Vagina (tissue), 2 donors: ENCODE measurements at places on chromosomes 6 and 20. TPM values are rescaled to one million over a fixed set of nuclear protein-coding genes. Genes with fewer than 3 reads are reported as not detected.

GRCh38 chr20:58720890-58721289, 28.3 kb downstream of the NPEPL1 start:
- no peak for DNase-seq

DNA sequence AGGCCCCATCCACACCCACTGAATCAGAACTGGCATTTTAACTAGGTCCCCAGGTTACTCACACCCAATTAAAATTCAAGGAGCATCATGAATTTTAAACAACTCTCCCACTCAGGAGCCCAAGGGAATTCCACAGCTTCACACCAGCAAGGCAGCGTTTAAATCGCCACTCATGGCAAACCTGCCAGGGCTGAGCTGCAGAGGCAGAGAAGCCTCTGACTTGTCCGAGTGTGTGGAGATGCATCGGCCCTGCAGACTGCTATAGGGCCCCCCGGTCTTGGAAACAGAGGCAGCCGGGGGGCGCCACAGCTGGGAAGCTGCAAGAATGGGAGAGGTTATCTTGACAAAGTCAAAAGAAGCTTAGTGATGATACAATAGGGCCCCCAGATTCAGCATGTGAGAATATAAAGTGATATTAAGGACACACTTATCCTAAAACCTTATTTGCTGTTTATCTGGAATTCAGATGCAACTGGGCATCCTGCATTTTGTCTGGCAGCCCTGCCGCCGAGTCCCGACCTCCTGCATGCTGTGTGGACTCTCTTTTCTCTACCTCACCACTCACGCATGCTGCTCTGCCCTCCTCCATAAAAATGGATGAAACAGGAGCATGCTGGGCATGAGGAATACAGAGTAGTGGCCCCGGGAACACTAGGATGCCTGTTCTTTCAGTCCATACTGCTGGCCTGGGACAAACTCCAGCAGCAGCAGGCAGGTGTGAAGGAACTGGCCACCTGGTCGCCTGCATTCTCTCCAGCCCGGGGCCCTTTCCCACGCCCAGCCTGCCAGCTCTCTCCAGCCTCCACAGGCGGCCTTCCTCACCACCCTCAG, 126.1 kb downstream of the PXDC1 start:
- peak; percentile 91 for DNase-seq

DNA sequence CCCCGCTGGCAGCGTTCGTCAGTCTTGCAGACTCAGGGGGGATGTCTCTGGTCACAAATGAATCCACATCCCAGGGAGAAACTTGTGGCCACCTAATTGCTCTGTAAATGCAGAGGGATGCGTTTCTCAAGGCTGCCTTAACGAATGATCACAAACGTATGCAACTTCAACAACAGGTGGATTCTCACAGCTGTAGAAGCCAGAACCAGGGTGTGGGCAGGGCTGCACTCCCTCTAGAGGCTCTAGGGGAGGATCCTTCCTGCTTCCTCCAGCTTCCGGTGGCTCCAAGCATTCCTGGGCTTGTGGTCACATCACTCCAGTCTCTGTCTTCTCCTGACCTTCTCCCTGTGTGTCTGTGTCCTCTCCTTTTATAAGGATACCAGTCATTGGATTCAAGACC, 3.3 kb upstream of the TAF4 start:
- no peak for DNase-seq

DNA sequence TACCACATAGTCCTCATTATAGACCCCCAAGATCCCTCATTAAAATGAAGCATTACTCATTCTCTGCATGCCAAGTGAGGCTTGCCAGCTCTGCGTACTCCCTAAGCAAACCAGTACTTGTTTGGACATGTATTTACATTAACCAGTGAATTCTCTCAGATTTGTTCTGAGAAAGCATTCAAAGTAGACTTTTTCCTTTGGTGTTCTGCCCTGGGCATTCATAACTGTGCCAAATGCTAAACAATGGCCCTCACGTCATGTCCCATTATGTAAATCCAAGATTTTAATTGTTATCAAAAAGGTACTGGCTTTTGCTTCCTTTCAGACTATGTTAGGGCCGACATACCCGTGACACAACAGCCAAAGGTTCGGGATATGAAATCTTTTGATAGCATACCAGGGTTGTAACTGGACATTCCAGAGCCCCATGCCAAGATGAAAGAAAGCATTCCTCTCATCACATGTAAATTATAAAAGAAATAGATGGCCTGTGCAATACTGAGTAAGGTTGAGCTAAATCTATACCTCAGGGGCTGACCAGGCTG, 164.2 kb downstream of the ADAT2 start:
- DNase-seq, result no peak

DNA sequence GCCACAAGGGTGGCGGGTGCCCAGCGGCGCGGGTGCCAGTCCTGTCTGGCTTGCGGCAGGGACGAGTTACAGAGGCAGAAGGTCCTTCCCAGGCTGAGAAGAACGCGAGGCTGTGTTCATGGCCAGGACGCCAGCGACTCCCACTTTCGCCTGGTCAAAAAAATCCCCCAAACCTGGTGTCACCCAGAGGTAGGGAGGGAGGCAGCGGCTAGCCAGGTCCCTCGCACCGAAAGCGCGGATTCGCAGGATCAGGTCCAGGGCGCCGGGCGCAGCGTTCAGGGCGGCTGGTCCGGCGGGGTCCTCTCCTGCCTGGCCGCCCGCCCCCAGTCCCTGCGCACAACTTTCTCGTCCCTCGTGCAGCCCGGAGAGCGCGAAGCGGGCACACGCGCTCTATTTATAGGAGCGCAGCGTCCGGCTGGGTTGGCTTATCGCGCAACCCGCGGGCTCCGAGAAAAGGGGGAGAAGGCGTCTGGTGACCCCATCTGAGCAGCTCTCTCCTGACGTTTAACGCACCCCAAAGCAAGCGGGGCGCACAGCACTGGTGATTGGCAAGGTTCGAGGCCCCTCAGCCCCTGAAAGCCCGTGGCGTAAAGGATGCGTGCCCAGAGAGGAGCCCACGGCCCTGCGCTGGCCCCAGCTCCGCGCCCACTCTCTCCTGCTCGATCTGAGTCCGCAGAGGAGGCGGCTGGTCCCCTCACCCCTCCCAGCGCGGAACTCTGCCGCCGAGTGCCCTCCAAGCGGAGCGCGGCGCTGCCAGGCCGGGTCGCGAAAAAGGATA, 519 bp downstream of the CBLN4 start:
- DNase-seq, result no peak

GRCh38 chr6:35794536-35795452, 2.3 kb downstream of the CLPS start:
- no peak for DNase-seq

- no peak for DNase-seq
Measured at GRCh38 chr6:135192256-135193174, 11.4 kb downstream of the MYB start.

GRCh38 chr20:10469599-10469998, 34.5 kb downstream of the SLX4IP start:
- DNase-seq, result no peak

- no peak for DNase-seq
Measured at GRCh38 chr6:95420792-95421191, 156.5 kb upstream of the MANEA start.

- DNase-seq, result no peak
Measured at GRCh38 chr6:17919496-17919895, 67.9 kb downstream of the KIF13A start.

GRCh38 chr20:38283236-38283635, 20.7 kb upstream of the BPI start:
- no peak for DNase-seq

DNA sequence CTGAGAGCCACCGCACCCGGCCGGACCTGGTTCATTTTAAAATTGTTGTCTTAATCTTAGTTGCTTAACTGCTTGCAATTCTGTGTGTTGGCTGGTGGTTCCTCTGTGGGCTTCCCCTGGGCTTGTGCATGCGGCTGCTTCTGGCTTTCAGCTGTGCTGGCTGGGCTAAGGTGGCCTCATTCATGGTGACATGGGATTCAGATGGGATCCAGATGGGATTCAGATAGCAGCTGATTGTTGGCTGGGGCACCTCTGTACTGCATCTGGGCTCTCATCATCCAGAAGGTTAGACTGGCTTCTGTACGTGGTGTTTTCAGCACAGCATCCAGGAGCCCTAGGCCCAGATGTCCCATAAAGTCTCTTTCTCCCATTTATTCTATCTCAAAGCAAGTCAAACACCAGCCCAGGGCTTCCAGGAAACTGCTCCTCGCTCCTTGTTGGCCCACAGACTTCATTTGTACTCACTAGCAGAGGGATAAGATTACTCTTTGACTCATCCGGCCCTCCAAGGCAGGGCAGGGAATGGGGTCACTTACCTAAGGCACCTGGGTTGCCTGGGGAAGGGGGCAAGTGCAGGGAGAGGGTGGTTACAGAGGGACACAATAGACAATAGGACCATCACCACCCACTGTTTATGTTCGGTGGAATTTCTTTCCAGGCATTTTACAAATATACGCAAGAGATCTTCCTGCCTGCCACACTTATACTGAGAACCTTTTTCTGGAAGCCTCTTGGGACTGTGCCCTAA, 10.2 kb upstream of the PEDS1 start:
- DNase-seq, result no peak

DNA sequence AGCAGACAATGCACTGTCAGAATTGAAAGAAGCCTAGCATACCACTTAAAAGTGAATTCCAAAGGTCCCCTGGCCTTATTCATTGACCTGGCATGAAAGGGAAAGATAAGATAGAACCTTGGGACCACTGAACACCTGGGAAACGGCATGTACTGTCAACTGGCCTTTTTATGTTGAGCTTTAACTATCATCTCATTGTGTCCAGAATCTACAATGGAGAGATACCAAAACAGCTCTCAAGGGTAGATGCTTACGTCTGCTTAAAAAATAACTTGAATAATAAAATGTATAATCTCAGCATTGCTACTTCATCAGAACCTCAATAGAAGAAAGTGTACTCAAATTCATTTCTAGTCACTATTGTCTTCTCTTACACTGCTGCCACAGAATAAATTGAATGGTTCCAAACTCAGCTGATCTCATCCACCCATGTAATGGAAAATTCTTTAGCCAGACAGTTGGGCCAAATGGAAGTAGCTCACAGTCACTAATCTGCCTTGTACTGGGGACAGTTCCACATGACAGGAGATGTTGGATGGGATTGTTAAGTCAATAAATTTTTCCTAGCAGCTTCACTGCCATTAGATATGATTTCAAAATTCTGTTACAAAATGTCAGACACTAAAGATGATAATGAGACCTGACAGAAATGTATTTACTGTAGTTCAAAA, 93.8 kb downstream of the MLIP start:
- no peak for DNase-seq

- no peak for DNase-seq
Measured at GRCh38 chr6:4264081-4264480, 128.7 kb upstream of the ECI2 start.

DNA sequence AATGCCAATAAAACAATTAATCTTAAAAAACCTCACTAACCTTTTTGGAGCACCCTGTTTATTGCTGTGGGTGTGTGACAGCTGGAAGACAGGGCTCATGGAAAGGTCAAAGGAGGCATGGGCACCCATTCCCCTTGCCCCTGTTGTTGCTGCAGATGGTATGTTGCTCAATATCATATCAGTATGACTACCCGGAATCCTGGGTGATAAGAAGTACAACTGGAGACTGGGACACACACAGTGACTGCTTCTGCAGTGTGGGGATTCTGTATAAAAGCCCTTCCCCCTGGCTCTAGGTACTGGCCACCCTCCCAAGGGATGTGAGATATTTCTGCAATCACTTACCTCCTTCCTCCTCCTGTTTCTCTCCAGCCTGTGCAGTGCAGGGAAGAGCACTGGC, 47.3 kb upstream of the IL20RA start:
- no peak for DNase-seq

GRCh38 chr20:16167423-16168130, 405.7 kb downstream of the KIF16B start:
- DNase-seq, result no peak

GRCh38 chr6:21946298-21946783, 350.5 kb downstream of the PRL start:
- DNase-seq, result no peak

DNA sequence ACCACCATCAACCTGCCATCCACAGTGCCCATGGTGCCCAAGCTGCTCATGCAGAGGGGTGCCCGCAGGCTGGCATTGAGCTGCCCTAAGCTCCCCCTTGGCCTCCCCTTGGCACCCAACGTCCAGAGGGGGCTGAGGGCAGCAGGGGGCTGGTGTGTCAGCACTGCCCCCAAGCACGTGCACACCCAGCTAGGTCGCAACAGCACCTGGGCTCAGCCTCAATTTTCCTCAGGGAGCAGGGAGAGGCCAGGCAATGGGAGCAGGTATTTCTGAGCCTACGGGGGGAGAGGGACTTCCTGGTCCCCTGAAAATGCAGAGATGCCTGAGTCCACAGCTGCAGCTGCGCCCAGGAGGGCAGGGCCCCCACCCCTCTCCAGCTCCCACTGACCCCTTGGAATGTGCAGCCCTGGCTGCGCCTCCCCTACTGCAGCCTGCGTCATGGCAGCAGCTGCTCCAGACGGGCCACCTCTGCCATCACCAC, 204.2 kb downstream of the ANKRD60 start:
- peak; percentile 81 for DNase-seq

- no peak for DNase-seq
Measured at GRCh38 chr6:22251348-22251747, 45.5 kb downstream of the PRL start.

- peak; percentile 78 for DNase-seq
Measured at GRCh38 chr6:165962366-165962765, 205.3 kb downstream of the TBXT start.

DNA sequence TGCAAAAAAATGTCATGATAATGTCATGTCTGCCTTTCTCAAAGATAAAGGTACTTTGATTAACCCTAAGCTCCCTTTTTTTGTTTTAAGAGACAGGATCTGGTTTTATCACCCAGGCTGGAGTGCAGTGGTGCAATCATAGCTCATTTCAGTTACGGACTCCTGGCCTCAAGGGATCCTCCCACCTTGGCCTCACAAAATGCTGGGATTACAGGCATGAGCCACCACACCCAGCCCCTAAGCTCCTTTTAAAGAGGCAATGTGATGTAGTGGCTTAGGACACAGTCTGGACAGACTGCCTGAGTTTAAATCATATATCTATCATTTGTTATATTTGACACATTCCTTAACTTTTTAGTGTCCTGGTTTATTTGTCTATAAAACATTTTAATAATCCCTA, 77.0 kb downstream of the FLRT3 start:
- no peak for DNase-seq

- DNase-seq, result no peak
Measured at GRCh38 chr6:168163096-168163731, 84.2 kb upstream of the FRMD1 start.

DNA sequence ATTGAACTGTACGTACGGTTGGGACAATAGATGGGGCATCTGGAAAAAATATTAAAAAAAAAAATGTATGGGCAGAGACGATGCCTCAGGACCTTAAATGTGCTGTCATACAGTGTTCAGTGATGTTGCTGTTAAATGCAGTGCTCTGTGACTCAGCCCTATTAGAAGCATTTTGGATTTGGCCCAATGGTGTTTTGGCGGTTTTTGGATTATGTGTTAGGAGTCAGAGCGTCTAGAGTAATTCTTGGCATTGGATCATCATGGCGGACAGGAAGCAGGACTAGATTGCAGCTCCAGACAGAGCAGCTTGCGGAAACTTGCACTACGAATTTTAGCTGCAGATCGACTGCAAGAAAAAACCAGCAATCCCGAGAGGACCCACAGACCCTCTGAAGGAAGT, 280.0 kb downstream of the SOX4 start:
- DNase-seq, result no peak

CYP24A1 gene
- 5.9 TPM for total RNA-seq

LKAAEAR1 gene
- not detected for total RNA-seq

C6orf62 gene
- total RNA-seq, result 45.2 TPM

MYB gene
- total RNA-seq, result 2.5 TPM

VWA7 gene
- 0.74 TPM for total RNA-seq

DNMT3B gene
- total RNA-seq, result 1.2 TPM

SGK1 gene
- total RNA-seq, result 608 TPM

HLA-DRB1 gene
- 25.5 TPM for total RNA-seq

TENT5A gene
- 20.6 TPM for total RNA-seq

NEU1 gene
- 26.0 TPM for total RNA-seq

COL11A2 gene
- 0.25 TPM for total RNA-seq

FAM209B gene
- not detected for total RNA-seq
